ENCODE measurements at places on chromosomes 12 and 14.
A peak's percentile ranks its signal among the peaks of the same experiment; 100 is the strongest.

- DNase-seq: peak; percentile 51
Measured at GRCh38 chr14:22973217-22974032, 8.9 kb downstream of the AJUBA start.

GRCh38 chr14:58584383-58584782 is 53.4 kb upstream of the DACT1 start:
- no peak for DNase-seq

DNA sequence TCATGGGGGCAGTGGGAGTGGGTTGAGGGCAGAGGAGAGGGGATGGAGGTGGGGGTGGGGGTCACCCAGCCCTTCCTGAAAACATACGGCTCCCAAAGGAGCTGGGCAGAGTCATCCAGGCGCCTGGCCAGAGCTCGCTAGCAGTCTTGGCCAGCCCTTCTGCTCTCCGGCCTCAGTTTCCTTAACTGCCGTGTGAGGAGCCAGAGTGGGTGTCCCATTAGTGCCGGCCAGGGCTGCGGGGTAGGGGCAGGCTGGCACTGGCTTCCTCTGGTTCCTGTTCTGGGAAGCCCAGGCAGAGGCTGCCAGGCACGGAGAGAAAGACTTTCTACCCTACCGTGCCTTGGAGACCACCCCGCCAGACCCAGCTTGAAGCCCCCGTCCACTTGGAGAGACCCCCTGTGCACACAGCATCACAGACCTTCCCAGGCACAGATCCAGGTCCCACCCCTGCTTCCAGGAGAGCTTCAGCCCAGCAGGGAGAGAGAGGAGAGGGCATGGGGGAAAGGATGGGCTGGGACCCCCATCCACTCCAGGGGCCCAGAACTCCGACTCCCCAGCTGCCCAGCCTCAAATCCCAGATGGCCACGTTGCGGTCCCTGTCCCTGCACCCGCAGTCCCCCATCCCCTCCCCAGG is 93.3 kb downstream of the RFLNA start:
- no peak for DNase-seq

DNA sequence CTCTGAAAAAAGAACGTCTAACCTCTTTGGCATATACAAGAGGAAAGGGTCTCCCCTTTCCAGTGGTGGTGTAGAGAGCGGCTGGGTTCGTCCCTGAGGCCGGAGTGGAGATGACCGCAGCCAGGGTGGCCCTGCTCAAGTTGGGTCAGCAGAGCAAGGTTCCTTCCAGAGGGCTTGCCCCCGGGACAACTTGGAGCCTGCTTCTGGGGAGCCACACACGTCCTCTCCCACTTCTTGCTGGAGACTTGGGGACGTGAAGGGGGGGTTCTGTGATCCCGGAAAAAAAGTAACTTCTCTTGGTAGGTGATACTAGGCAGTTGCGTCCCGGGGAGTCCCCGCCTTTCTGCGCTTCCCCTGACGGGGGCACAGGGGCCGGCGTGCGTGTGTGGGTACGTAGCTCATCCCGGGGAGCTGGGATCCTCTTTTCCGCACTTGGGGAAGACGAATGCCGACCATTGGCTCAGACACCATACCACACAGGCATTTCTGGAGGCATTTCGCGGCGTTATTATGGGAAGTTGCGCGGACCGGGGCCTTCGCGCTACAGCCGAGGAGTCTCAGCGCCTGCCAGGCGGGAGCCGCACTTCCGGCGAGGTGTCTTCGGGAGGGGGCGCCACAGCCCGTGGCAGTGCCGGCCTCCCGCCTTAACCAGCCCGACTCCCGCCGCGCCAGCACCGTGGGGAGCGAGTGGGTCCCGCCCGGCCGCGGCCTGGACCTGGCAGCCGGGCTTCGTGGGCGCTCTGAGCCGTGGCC is 14.8 kb upstream of the PAX9 start:
- DNase-seq: no peak

DNA sequence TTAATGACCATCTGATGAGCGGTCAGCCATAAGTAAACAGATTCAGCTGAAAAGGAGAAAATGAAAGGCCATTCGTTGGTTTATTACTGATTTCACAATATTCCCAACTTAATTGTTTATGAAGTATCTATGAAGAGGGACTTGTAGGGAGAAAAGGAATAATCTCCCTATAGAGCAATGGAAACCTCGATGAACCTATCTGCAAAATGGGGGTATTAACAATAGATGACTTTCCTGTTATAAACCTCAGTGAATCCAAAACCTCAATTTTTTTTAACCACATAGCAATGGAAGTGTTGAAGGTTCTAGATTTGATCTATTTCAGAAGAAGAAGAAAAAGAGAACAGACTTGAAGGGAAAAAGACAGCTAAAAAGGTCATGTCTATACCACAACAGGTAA is 2.0 kb downstream of the WIF1 start:
- DNase-seq: no peak

DNA sequence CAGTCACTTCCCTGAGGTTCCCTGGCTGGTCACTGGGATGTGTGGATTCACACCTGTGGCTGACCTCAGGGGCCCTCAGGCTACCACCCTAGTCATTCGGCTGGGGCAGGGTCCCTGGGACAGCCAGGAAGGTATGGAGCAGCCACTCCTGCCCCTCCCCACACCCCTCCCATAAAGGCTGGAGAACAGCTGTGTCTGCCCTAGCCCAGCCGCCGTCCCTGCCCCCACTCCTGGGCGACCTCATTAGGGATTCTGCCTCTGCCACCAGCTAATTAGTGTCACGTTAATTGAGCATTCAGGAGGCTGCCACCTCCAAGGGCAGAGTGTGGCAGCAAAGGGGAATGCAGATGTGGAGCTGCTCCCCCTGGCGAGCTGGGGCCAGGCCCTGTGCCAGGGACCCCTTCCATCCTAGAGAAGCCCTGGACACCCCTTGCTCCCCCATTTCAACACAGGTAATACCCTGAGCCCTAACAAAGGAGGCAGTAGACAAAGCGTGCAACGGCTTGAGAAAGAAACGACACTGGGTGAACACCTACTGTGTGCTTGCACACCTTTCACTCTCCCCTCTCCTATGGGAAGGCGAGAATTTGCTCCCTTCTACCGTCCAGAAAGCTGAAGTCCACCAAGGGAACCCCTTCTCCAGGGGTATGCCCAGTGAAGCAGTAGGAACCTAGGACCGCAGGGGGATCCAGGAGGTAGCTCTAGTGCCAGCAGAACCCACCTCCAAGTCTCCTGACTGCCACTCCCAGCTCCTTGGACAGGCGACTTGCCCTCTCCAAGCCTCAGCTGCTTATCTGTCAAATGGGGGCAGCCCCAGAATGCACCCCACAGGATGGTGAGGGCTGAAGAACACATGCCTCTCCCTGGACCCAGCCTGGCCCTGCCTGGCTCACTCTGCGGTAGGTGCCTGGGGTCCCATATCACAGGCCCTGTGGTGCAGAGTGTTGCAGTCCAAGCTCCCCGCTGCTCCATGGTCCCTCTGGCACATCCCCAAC is 45.1 kb downstream of the FAM222A start:
- DNase-seq: no peak

Measured in D721Med (cell line).